ENCODE measurements at places on chromosomes 1 and 21. TPM values are rescaled to one million over a fixed set of nuclear protein-coding genes. Genes with fewer than 3 reads are reported as not detected.

DNA sequence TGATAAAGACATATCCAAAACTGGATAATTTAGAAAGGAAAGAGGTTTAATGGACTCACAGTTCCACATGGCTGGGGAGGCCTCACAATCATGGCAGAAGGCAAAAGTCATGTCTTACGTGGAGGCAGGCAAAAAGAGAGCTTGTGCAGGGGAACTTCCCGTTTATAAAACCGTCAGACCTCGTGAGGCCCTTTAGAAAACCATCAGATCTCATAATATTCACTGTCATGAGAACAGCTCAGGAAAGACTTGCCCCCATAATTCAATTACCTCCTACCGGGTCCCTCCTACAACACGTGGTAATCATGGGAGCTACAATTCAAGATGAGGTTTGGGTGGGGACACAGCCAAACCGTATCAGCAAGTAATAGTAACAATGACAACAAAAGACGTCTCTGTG is 88.2 kb upstream of the SLC25A33 start:
- no peak for DNase-seq

DNA sequence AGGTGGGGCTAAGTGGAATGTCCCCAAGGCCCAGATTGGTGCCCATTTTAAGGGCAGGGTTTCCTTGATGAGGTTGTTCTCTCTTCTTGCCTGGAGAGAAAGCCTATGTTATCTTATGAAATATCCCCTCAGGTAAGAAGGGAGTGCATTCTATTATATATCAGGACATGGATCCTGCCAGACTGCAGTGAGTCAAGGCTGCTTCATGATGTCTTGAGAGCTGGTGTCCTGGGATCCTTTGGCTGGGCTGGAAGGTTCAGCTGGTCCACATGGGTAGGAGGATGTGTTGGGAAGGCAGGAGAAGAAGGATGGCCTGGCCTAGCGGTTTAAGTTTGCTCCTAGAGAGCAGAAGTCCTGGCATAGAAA is 207.6 kb downstream of the ROR1 start:
- no peak for DNase-seq

DNA sequence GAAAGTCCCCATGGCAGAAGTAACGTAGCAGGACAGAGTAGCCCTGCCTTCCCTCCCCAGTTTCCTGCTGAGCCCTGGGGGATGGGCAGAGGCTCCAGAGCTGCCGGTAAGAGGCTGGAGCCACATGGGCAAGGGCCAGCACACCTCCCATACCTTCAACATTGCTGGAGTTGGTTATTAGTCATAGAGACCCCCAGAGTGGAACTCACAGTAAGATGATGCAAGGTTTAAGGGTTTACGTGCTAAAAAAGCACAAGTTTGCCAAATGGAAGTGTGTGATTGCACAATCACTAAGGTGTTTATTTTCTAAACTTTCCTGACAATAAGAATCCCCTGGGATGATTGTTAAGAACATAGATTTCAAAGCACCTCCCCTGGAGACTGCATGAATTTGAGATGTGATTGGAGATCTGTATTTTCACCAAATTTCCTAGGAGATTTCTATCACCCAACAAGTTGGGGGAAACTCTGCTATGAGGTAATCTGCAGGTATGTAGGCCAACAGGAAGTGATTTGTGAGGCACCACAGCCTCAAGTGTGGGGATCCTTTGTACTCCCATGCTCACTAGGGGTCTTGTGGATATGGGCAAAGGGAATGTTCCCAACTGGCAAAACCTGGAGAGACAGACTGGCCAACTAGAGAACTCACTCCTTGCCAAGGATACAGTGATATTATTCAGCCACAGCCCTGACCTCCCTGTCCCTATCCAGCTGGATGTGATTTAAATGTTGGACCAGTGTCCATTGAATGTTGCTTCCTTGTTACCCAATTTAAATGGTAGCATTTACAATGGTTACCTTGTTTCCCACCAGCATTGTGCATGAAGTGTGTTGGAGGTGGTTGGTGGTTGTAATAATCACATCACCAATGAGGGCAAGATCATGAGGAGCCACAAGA is 37.1 kb upstream of the CSF1 start:
- DNase-seq: peak; percentile 29

GRCh38 chr1:56156971-56157876 is 422.1 kb downstream of the PLPP3 start:
- DNase-seq: no peak

GRCh38 chr1:12196641-12197482 is 30.1 kb downstream of the TNFRSF1B start:
- DNase-seq: no peak

DNA sequence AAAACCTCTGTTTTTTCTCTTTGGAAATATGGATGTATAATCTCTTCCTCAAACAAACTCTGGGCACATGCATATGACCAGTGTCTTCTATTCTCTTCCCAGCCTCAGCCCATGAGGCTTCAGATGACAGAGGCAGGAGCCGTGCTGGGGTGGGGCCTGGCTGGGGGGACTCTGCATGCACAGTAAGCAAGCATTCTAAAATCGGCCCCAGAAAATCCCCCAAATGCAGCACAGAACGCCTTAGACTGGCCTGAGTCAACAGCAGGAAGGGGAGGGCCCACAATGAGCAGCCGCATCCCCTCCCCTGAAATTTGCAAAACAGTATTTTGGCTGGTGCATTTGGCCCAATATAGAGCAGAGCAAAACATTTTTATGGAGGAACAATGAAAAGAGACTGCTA is 47.8 kb downstream of the ITPKB start:
- DNase-seq: no peak

GRCh38 chr21:34968414-34969333 is 80.4 kb downstream of the RUNX1 start:
- DNase-seq: no peak

DNA sequence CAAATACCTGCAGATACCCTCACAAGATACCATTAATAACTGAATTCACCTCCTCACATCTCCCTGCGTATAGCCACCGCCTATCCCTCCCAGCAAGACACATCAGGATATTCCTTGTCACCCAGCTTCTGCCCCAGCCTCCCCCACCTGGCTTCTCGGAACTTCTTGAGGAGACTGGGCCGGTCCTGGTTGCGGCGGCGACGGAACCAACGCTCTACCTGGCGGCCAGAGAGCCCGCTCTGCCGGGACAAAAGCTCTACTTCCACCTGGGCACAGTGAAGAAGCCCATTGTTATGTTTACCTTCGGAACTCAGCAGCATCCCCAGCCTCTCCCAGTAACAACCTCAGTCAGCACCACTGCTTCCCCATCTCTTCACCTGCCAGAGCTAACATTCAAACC is 6.7 kb downstream of the CERS2 start:
- no peak for DNase-seq

DNA sequence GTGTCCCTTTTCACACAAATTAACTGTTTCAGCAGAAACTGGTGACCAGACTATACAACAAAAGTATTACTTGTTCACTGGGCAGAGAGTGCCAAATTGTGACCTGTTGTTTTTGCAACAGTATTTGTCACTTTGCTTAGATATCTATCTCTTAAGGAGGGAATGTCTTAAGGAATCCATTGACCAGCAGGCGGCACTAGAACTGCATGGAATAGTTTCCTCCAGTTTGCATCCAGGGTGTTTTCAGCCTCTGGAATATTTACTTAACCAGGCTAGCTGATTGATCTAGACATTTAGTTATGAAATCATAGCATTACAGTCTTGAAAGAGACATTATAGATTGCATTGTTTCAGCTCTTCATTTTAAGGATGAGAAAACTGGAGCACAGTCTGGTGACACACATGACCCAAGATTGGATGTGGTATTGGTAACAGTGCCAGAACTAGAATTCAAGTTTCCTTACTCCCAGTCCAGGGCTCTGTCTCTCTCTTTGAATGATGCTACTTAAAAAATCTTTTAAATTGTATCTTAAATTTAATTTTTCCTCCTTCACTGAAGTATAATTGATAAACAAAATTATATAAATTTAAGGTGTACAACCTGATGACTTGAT is 16.9 kb downstream of the RPTN start:
- DNase-seq: peak; percentile 62

DNA sequence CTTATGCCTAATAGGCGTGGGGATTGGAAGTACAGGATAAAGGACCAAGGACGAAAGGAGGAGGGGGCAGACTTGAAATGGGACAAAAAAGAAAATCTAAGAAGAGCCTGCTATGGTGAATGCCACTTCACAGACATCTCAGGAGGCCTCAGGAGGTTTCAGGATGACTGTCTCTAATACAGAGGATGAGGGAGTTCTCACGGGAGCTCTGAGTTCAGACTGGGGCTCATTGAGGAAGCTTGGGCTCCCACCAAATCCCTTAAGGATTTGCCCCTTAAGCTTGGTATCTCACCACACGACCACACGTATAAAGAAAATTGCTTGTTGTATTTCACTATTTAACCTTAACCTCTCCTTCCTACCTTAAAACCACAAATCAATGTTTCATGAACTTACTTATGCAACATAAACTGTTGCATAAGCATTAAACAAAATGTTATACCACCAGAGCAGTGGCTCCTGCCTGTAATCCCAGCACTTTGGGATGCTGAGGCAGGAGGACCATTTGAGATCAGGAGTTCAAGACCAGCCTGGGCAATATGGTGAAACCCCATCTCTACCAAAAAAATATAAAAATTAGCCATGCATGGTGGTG is 12.4 kb downstream of the SLC30A1 start:
- DNase-seq: no peak

The CSMD2 gene
- total RNA-seq: 2.3 TPM

The ELOVL1 gene
- 163 TPM for total RNA-seq

Data from HT1080 (cell line).